ENCODE measurements at places on chromosomes 2 and 18.

- DNase-seq = no peak
Measured at GRCh38 chr2:96967961-96968360, 18.4 kb downstream of the FAM178B start.

GRCh38 chr2:118122594-118123281 lies 34.5 kb downstream of the INSIG2 start:
- no peak for DNase-seq

- DNase-seq = peak; percentile 33
Measured at GRCh38 chr18:35458677-35459441, 38.9 kb downstream of the INO80C start.

GRCh38 chr2:39421354-39421753 lies 15.7 kb downstream of the MAP4K3 start:
- DNase-seq = no peak

DNA sequence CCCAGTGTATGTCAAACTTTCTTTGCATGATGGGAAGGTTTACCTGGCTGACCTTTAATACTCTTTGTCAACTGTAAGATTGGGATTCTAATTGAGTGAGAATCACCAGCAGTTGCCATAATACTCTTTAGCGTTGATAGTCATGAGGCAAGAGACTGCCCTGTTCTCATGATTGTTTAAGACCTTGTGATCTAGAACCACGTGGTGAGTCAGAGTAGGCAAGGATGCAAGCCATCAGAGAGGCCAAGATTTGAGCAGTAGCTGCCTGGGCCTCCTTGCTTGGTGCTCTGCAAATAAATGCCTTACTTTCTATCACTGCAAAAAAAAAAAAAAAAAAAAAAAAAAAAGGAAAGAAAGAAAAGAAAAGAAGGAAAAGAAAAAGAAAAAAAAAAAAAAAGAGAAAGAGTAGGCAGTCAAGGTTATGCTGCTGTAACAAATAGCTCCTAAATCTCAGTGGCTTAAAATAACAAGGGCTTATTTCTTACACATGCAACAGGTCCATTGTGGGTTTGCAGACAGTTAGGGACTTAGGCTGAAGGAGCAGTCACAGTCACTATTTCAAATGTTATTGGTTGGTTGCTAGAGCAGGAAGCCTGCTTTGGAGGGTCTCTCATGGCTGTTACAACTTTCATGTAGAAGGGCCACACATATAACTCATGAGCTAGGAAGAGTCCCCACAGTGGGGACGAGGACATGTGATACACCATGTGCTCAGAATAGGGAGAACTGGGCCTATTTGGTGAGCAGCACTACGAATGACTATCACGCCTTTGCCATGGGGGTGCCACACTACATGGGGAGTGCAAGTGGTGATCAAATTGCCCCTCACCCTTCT lies 21.7 kb downstream of the IL1R2 start:
- DNase-seq = no peak

GRCh38 chr2:43270461-43270860 lies 44.1 kb upstream of the ZFP36L2 start:
- no peak for DNase-seq

- no peak for DNase-seq
Measured at GRCh38 chr2:119660343-119660658, 18.7 kb upstream of the TMEM177 start.

- peak; percentile 35 for DNase-seq
Measured at GRCh38 chr2:70995426-70995729, 705 bp upstream of the TEX261 start.

DNA sequence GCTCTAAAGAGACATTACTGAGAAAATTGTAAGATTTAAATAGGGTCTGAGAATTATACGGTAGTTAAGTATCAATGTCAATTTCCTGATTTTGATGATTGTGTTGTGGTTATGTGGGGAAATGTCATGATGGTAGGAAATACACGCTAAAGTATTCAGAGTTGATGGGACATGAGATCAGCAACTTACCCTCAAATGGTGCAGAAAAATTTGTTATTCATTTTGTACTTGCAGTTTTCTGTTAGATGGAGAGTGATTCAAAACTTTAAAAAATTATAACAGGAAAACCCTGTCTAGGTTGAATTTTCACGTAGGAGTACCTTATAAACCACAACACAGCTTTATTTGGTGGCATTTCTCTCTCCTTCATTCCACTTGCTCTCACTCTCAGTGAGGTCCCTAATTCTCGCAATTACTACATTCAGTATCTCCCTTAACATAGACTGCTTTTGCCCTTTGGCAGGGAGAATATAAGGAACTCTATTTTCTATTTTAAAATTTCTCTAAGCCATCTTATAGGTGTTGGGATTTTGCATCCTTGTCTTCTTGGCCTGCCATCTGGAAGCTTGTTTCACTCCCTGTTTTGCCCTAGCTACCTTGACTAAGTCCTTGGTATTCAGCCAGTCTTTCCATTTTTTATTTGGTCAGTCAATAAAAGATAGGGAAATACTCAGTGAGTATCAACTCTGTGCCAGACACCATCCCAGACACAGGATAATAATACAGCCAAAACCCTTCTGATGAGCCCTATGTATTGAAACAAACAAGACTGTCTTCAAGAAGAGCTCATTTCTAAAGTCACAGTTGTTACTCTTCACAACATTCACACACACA lies 550.6 kb upstream of the ACVR2A start:
- DNase-seq = no peak

- no peak for DNase-seq
Measured at GRCh38 chr2:201448701-201449100, 2.6 kb downstream of the TRAK2 start.

- DNase-seq = peak; percentile 79
Measured at GRCh38 chr2:84881581-84882413, 913 bp upstream of the TRABD2A start.

- DNase-seq = no peak
Measured at GRCh38 chr2:104919127-104919526, 65.2 kb downstream of the POU3F3 start.

GRCh38 chr18:2958819-2959298 lies 54.1 kb downstream of the LPIN2 start:
- DNase-seq = no peak

GRCh38 chr2:97900806-97901205 lies 94.9 kb downstream of the TMEM131 start:
- DNase-seq = no peak

DNA sequence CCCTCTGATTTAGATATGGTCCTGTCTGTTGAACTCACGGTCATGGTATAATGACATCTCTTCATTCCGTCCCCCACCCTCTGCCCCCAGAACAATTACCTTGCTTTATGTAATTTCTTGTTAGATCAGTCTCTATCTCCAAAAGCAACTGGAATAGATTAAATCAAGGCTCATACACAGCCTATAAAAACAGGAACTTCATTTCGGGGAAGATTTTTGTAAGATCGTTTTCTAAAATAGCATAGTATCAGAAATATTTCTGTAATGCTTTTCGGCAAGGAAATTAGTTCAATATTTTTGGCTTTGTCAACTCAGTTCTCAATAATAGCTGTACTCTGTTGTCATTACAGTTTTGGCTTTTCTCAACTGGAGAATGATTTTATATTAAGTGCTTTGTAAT lies 157.2 kb downstream of the FMNL2 start:
- DNase-seq = no peak

- DNase-seq = peak; percentile 9
Measured at GRCh38 chr18:56637176-56637575, 1.2 kb downstream of the TXNL1 start.

DNA sequence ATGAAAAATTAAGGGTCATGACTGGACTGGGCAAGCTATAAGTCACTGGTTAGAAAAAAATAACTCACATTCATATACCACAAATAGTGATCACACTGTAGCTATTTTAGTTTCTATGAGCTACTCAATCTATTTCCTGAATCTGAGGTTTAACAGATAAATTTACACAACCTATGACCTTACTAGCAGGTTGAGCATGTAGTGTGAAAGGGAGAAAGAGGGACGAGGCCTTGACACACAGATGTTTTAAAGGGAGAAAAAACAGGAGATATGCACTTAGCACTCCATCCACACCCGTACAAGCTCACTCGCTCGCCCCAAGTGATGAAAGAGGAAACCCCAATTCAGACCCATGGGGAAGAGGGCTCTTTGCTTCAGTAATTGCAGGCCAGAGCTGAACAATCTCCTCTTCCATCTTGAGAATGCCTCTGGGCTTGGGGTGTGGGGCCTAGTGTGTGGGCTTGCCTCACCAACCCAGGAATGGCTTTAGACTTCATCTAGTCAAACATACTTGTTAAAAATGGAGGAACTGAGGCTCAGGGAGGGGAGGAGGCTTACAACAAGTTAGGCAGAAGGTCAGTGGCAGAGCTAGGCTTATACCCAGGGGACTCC lies 10.7 kb downstream of the CYRIA start:
- DNase-seq = no peak

GRCh38 chr18:69205925-69206324 lies 194.8 kb upstream of the DOK6 start:
- DNase-seq = no peak

GRCh38 chr2:157871415-157871814 lies 4.7 kb downstream of the ACVR1 start:
- no peak for DNase-seq

DNA sequence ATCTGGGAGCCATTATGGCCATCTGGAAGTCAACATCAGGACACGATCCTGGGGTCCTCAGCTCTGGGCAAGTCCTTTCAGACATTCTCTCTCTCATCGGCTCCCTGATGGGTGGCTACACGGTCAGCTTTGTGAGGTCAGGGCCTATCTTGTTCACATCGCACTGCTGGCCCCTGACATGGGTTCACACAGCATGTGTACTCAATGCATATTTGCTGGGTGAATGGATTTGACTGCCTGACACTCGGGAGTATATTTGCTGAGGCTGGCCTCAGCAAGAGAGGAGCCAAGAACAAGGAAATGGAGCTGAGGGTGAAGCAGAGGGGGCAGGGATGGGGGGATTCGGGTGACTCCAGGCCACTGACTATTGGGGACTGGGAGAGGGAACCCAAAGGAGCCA lies 50.5 kb downstream of the SLC4A5 start:
- no peak for DNase-seq

DNA sequence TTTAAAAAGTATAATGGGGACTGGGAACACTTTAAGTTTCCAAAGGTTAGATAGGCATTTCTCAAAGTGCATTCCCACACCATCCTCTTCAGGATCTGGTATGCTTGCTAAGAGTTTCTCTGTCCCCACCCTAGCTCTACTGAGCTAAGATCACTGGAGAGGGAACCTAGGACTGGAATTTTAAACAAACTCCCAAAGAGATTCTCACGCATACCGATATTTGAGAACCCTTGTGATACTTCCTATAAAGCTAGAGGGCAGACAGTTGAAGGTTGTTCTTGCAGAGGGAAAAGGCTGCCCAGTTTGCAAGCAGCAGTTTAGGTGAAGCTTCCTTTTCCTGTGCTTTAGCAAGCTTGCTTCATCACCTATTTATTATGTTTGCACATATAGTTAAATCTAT lies 3.6 kb downstream of the CNRIP1 start:
- DNase-seq = no peak
